ENCODE measurements at places on chromosomes 2 and 18.

- DNase-seq: no peak
These were observed 57.7 kb downstream of the CD28 start for GRCh38 chr2:203763938-203764664.

DNA sequence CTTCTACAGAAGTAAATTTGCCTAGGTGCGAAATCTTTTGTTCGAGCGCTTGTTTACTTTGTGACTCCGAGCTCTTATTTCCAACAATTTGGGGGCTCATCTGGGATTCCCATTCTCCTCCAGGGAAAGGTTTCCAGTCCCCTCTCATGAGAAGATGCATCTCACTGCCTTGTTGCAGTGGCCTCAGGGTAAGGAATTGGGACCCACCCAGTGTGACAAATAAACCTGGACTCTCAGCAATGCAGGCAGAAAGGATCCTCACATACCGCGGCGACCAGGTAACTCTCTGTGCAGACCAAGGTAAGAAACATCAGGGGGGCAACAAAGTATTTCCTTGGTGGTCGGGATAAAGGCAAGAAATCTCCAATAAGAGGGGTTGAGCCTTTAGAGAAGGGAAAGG, 1169.3 kb downstream of the DSC3 start:
- no peak for DNase-seq

- no peak for DNase-seq
These were observed 791.3 kb downstream of the PLCL1 start for GRCh38 chr2:198595721-198596120.

- DNase-seq: no peak
These were observed 229.3 kb upstream of the PXDN start for GRCh38 chr2:1973636-1974035.

- no peak for DNase-seq
These were observed 34.8 kb downstream of the SEMA4F start for GRCh38 chr2:74688881-74689280.

- no peak for DNase-seq
These were observed 19.5 kb downstream of the MALL start for GRCh38 chr2:110095994-110096633.

DNA sequence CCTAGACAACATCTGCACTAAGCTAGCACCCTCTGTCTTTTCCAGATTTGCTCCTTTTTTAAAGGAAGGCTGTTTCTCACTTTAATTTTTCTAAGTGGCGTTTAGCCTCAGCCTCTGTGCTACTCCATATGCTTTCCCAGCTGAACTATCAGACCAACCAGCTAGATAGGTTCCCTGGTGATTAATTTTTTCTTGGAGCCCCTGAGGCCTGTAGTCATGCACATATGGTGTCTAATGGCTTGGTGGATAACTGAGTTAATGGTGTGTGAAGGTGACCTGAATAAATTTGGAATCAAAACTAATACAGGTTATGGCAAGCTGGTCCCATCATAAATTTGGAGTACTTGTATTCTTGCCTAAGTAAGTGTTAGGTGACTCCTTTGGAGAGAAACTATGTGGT, 135.5 kb downstream of the MGAT5 start:
- DNase-seq: no peak

DNA sequence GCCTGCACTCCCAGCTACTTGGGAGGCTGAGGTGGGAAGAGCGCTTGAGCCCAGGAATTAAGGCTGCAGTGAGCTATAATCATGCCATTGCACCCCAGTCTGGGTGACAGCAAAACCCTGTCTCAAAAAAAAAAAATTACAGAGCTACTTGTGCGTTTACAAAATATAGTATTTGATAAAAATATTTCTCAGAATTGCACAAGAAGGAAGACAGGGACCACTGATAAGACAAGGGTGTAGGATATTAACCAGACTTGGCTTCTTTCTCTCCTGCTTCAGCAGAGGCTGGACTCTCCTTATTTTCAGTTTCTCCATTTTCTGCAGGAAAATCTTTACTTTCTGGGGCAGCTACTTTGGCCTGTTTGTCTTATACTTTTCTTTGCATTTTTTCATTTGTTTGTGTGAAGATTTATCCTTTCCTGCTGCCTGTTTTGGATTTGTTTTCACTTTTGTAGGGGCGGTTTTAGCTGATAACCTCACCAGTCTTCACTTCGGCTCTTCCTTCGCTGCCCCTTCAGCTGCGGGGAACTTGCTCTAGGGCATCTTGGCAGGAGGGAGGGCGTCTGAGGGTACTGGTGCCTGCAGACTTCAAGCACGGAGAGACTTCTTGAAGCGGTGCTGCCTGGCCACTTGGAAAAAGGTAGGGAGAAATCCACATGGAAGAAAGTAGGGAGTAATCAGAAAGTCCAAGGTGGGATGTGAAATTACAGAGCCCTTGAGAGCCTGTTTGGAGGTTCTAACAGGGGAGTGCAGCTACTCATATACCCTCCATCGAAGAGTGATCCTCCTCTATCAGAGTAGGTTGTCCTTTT, 14.9 kb upstream of the ZDBF2 start:
- DNase-seq: no peak

- DNase-seq: no peak
These were observed 25.9 kb downstream of the ALS2 start for GRCh38 chr2:201754717-201755415.

GRCh38 chr2:112627060-112628040, 18.4 kb upstream of the SLC20A1 start:
- no peak for DNase-seq

DNA sequence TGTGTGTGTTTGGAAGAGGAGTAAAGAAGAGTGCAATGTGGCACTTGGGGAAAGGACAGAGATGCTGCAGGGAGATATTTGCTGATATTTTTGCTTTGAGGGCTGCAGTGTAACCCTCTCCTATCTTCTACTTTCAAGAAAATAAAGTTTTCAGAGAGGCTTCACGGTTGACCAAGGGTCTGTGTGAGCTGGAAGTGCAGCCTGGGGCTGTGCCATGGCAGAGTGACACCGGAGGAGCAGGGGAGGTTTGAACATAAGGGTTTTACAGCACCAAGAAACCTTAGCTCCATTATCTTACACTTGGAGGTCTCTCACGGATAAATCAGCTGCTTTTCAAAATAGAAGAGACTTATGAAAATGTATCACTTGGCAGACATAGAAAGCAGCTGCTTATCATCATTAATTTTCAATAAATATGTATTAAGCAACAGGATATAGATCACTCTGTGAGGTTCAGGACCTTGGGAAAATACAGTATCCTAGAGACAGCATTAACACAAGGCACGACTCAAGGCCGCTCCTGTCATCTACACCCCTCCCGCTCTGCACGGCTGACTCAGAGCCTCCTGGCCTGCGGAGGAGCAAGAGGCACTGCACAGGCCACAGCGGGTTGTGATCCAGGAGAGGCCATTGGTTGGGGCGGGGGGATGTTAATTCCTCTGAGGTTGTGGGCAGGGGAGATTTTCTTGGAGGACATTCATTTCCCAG, 127.8 kb downstream of the COPS8 start:
- no peak for DNase-seq

DNA sequence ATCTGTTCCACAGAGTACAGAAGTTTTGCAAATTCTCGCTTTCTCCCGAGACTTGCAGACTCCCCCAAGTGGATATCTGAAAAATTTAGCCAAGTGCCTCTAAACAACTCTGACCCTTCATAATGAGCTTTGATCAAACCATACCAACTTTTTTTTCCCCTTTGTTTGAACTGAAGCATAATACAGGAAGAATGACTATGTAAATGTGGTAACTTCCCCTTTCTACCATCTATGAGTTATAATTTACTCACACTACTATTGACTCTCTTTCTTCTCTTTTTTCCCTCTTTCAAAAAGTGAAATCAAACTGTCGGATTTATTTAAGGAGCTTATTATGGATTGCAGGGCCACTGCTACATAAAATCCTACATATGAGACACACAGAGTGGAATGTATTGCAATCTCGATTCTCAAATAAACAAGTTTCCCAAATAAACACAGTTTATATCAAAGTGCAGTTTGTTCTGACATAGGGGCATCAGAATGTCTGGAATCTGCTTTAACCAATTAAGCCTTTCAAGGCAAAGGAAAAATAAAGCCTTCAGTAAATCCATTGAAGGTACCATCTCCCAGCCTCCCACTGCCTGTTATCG, 1.4 kb upstream of the ZNF804A start:
- DNase-seq: no peak

GRCh38 chr2:240259201-240259923, 118.9 kb upstream of the OTOS start:
- DNase-seq: no peak

- no peak for DNase-seq
These were observed 563 bp upstream of the GMCL1 start for GRCh38 chr2:69828938-69829255.

DNA sequence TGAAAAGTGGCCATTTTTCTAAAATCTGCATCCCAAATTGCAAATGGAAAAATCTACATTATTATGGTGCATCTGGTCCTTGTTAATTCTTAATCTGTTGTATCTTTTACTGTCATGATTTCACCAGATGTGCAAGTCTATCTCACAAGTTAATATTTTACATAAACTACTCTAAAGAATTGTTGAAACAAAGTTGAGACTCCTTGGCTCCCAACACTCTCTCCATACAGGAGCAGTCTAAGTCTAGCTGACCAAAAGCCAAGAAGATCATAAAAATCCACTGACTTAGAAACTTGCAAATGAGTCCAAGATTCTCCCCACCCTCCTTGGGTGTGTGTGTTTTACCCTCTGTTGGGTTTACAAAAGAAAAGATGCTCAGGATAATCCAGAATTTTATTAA, 85.1 kb downstream of the NCKAP5 start:
- DNase-seq: no peak

GRCh38 chr2:15897431-15898098, 42.8 kb upstream of the MYCN start:
- no peak for DNase-seq

DNA sequence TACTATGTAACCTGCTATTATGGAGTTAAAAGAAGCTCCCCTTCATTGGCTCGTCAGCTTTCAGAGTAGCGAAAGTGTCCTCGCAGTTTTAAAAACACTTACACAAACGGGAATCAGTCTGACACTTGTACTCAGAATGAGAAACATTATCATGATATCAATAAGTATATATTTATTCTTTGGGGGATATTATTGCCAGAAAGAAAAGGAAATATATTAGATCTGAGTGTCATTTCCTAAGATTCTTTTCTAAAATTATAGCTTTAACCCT, 584.5 kb downstream of the ZEB2 start:
- no peak for DNase-seq

- DNase-seq: no peak
These were observed 81.1 kb downstream of the MBOAT2 start for GRCh38 chr2:8922431-8922830.

GRCh38 chr2:240571314-240571973, 3.2 kb downstream of the RNPEPL1 start:
- no peak for DNase-seq

DNA sequence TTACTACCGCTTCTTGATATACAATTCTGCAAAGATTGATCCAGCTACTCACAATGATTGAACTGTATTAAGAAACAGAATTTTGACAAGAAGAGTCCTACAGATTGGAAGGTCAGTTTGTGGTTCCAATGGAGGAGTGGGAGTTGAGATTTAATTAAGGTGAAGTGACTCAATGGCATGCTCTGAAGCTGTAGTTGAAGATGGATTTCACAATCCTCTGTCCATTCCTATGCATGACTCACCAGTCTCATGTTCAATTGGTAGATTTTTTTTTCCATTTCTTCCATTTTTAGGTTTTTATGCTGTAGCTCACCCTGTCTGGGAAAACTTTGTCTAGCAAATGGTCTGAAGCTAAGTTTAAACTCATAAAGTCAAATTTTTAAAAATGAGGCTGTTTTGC, 83.3 kb downstream of the DPP4 start:
- DNase-seq: no peak

GRCh38 chr18:74731097-74731496, 133.4 kb downstream of the ZNF407 start:
- no peak for DNase-seq

DNA sequence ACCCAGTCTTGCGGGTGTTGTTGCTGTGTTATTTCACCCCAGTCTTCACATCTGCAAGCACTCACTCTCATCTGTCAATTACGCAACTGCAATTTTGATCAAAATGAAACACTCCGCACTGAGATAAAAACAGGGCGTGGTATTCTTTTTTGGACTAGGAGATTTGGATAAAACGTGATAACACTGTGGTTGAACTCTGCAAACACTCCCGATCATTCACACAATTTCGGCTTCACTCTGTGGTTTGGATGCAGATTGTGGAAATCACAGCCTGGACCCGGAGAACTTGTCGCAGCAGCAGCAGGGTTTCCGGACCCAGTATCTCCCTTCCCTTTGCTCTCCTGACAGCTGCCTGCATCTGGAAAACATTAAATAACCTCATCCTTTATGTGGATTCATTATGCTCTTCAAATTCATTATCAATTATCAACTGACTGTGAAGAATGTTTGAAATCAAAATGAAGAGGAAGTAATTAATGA, 49.4 kb upstream of the APCDD1 start:
- DNase-seq: no peak

GRCh38 chr2:67694445-67694844, 297.3 kb downstream of the ETAA1 start:
- no peak for DNase-seq

DNA sequence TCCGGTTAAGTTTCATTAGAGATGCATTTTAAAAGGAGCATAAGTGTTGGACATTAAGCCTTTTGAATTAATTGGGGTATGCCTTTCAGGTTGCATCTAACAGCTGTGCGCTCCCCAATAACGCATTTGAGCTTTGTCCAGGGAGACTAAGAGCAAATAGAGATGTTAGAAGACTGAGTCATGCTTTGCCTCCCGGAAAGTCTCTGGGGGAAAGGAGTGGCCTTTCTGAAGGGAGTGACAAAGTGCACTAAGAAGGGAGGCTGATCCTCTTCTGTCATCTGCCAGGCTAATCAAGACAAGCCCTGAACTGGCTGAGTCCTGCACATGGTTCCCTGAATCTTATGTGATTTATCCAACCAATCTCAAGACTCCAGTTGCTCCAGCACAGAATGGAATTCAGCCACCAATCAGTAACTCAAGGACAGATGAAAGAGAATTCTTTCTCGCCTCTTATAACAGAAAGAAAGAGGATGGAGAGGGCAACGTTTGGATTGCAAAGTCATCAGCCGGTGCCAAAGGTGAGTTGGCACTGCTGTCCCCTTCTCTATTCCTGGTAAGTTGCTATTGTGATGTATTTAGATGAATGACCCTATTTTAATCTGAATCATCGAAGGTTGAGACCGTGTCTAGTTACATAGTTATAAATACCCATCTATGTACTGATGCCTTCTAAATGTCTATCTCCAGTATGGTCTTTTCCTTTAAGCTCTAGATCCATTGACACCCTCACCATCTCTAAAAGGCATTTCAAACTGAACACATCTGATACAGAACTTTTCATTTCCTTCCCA, 12.1 kb downstream of the TTL start:
- DNase-seq: no peak

DNA sequence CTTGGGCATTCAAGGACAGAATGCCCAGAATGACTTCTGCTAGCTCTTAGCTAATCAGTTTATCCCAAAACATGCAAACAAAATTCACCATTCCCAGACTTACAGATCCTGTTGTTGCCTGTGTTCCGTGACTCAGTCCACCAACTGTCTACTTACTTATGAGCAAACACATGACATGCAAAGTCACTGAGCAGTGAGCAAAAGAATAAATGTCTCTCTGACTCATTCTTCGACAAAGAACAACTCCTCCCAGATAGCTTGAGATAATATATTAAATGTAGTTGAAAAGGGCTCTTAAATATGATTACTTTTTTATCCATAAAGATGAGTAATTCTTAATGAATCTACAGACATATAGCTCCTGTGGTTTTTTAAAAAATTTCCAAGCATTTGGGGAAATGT, 9.0 kb upstream of the CREG2 start:
- DNase-seq: no peak

GRCh38 chr2:9675415-9676351, 44.9 kb upstream of the YWHAQ start:
- DNase-seq: no peak

GRCh38 chr2:131044757-131045150, 48.5 kb downstream of the FAM168B start:
- no peak for DNase-seq

Data from activated T-cell treated with anti-CD3 and anti-CD28 coated beads, Interleukin-2, amount 50 U/mL, for 4 hours (primary cell).